Activated CD4-positive, alpha-beta T cell treated with anti-CD3 and anti-CD28 coated beads, Interleukin-2, Interleukin-4, amounts not matched to agents 100 ng/mL and 50 ng/mL, durations not matched to agents 16 hours and 8 hours (primary cell): ENCODE measurements at places on chromosomes 7 and 10.
A peak's percentile ranks its signal among the peaks of the same experiment; 100 is the strongest.

- no peak for DNase-seq
These were observed 20.6 kb upstream of the PSMG3 start for GRCh38 chr7:1590476-1590875.

DNA sequence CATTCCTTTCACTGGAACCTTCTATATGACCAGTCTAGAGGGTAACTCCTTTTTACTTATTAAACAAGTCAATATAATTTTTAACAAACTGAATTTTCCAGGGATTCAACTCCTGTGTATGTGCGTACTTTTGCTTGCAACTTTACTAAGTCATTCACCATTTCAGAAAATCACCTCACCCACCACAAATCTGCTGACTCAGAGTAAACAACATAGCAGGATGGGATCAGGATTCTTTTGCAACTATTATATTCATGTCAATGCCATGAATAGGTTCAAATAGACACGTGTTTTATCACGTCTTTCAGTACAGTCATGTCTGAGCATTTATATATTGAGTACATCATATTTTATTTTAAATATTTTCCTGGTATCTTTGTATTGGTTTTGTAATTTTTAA, 14.5 kb downstream of the CTTNBP2 start:
- DNase-seq, result no peak

- DNase-seq, result no peak
These were observed 95.4 kb downstream of the PPP1R9A start for GRCh38 chr7:95002775-95003174.

DNA sequence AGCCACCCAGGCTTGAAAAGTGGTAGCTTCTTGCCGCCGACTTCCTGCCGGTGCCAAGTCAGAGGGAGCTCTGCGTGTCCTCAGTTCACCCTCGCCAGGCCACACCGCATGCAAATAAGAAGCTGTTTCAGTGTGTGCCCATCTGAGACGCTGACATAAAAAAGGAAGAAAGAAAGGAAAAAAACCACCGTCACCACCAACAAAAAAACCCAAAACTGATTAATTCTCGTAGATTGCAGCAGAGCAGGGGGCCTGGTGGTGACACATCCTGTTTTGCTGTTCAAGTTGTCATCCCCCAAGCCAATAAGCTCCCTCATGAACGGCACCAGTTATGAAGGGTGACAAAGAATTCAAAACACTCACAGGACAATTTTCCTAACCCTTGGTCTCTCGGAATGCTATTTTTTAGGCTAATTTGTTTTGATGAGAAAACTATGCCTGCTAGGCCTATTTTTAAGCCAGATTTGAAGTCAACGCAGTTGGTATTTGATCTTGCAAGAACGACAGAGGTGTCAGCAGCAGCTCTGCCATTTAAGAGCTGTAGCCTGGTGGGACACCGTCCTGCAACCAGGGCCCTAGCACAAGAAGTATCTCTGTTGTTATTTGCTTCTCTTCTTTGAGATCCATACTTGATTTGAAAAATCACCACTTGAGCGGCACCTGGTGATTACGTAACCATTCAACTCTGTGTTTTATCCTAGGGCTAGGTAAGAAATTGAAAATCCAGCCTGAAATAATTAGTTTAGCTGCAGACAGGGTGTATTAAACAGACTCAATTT, 145.6 kb downstream of the PFKFB3 start:
- peak; percentile 91 for DNase-seq

- no peak for DNase-seq
These were observed 138.1 kb downstream of the RELN start for GRCh38 chr7:103851357-103851756.

GRCh38 chr7:81457852-81458522, 311.9 kb downstream of the HGF start:
- DNase-seq, result no peak

DNA sequence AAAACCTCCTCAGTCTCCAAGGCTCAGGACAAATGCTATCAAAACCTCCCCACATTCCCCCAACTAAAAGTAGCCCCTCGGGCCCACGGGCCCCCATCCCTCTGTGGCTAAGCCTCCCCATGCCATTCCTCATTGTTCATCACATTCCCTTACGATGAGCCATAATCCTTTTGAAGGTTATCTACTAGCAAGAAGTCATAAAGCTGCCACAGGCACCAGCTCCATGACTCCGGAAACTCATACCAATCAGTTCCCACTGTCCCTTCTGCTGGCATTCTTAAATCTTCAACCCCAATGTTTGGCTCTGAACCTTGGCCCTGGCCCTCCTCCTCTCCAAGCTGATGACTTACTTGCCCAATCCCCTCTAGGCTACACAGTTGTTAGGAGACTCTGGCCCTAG, 19.4 kb upstream of the TM9SF3 start:
- DNase-seq, result no peak

GRCh38 chr10:117747636-117748035, 205.1 kb downstream of the EMX2 start:
- DNase-seq, result no peak
